Activated T-cell treated with anti-CD3 and anti-CD28 coated beads for 1 hour (primary cell): ENCODE measurements at places on chromosomes 3 and 15.

DNA sequence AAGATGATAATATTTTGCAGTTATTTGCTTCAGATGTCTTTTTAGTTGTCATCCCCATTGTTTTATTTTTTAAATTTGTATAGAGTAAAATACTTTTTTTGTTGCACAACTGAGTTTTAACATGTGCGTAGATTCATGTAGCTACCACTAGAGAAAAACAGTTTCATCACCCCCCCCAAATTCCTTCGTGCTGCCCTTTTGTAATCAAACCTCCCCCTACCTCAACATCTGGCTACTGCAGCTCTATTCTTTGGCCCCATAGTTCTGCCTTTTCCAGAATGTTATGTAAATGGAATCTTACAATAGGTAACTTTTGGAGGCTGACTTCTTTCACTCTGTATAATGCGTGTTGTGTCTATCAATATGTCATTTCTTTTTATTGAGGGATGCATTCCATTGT lies 232.0 kb upstream of the RASGRP1 start:
- DNase-seq = no peak

DNA sequence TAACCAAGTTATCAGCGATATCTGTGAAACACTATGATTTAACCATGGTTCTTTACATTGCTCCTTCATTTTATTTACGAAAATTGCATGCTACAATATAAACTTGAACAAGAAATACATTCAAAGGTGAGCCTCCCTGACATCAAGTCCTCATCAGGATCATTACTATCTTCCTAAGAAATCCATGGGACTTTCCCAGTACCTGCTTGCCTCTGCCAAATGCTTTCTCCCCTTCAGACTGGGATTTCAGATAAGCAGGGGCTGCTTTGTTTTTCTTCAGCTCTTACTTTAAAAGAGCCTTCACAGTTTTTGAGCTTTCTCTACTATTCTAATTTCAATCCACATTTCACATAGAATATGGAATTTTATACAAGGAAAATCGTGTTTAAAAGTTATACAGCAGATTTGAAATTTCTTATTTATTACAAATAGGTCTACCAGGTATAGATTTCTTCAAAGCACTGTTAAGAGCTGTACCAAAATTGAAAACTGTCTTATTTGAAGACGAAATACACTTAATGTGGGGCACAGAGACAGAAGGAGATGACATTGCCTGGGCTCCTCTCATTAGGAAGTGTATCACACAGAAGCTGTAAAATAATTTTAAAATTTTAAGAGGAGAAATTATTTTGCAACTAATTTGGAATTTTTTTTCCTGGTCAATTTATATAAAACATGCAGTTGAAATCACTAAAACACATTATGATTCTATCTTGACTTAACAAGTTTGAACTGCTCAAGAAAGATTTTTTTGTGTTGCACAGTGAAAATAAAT lies 615.0 kb upstream of the AGTR1 start:
- DNase-seq = no peak

- DNase-seq = no peak
Measured at GRCh38 chr15:96494505-96494904, 164.0 kb downstream of the NR2F2 start.

GRCh38 chr3:27861046-27862036 lies 139.2 kb upstream of the EOMES start:
- no peak for DNase-seq

DNA sequence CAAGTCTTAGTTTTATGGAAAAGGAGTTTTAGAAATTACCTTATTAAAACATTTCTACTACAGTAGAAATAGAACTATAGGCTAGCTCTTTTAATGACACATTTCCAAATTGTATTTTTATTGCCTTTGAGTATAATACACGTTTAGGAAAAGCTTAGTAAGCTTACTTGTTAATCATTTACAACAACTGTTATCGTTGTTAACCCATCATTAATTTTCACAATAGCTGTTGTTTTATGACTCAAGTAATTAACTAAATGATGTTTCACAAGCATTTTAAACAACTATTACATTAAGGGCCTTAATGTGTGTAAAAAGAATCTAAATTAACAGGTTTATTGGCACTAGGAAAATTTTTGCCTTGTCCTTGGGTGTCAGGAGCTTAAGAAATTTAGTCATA lies 120.5 kb upstream of the THRB start:
- no peak for DNase-seq

- DNase-seq = no peak
Measured at GRCh38 chr3:144033240-144033589, 61.6 kb downstream of the DIPK2A start.

DNA sequence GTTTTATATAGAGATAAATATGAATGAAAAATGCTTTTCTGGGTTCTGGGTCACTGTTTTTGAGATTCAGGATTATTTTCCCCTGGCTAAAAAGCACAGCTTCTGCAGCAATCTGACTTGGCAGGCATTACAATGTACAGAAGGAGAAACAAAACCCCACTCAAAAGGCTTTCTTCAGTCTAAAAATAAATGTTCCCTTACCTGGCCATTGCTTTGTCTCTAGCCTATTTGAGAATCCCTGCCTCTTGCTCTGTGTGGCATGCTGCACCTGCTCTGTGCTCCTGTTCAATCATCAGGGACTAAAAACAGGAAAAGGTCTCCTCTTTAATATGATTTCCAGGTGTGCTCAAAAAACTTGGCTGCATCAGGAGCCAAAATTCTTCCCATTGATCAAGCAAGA lies 187.4 kb upstream of the STAC start:
- no peak for DNase-seq
